ENCODE measurements at places on chromosomes 2 and 18.

- no peak for DNase-seq
Observed at GRCh38 chr2:99772591-99773331, 282.9 kb upstream of the REV1 start.

GRCh38 chr2:206713746-206714145 is 4.5 kb downstream of the DYTN start:
- no peak for DNase-seq

DNA sequence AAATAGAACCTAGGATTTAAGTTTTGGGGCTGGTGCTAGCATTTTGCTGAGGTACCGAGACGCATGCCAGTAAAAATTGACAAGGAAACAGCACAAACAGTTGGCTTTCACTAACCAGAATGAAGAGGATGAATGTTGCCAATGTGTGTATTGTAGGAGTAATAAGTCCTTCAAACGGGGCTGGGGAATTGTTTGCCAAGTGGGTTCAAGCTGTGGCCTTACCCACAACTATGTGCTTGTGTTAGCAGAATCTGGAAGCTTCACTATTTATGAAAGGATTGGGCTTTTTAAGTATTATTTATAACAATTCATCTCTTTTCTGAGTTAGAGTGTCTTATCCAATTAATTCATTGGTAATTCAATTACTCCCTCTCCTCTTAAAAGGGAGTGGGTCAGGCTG is 15.0 kb upstream of the KIF5C start:
- peak; percentile 3 for DNase-seq

GRCh38 chr2:6352247-6352646 is 513.5 kb downstream of the CMPK2 start:
- DNase-seq = no peak

GRCh38 chr2:237260686-237261085 is 153.3 kb downstream of the COL6A3 start:
- DNase-seq = no peak

DNA sequence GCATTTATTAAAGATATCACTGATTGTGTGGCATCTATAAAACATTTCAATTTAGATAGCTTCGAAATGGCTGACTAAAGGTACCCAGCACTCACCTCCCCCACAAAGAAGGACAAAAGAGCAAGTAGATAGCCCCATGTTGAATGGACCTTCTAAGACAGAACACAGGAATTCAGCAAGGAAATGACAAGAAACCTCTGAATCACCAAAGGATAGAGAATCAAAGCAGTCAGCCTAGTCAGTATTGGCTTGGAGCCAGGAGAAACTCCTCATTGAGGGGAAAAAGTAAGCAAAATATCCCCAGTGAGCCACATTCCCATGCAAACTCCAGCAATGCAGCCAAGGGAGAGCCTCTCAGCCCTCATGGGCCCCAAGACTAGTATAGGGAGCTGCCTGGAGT is 113.7 kb downstream of the BARD1 start:
- DNase-seq = no peak

GRCh38 chr18:67730886-67731285 is 214.4 kb upstream of the DSEL start:
- no peak for DNase-seq

- DNase-seq = no peak
Observed at GRCh38 chr2:7023542-7023941, 106.3 kb downstream of the RNF144A start.

- DNase-seq = no peak
Observed at GRCh38 chr2:179512281-179513035, 247.8 kb upstream of the SESTD1 start.

GRCh38 chr2:72350852-72351251 is 203.2 kb upstream of the CYP26B1 start:
- no peak for DNase-seq

- no peak for DNase-seq
Observed at GRCh38 chr18:68387246-68387645, 327.7 kb downstream of the TMX3 start.

- DNase-seq = no peak
Observed at GRCh38 chr2:71604726-71605120, 151.4 kb downstream of the DYSF start.

- DNase-seq = no peak
Observed at GRCh38 chr2:197209246-197209645, 101.3 kb downstream of the ANKRD44 start.

DNA sequence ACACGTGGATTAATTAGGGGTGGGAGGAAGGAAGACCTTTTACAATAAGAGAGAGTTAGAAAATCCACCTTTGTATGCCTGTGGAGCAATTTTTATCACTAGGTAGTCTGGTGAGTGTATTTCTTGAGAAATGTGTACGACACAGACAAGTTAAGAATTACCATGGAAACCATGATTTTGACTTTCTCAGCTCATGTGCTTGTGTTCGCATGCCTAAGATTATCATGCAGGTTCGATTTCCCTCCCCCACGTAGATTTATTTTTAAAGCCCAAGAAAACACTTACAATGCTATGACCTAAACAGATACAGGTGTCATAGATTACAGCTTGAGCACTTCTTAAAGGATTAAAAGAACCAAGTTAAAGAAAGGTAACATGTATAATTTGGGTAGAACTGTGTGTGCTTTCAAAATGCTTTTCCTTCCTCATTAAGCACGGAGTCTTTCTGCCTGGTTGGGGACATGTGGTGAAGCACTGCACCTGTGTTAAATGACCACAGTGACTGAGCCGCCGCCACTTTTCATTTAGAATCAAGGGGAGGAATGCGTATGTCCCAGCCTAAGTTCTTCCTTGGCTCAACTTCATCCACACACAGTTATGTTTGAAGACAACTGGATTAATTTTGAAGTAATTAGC is 16.6 kb downstream of the SERTAD2 start:
- DNase-seq = no peak

DNA sequence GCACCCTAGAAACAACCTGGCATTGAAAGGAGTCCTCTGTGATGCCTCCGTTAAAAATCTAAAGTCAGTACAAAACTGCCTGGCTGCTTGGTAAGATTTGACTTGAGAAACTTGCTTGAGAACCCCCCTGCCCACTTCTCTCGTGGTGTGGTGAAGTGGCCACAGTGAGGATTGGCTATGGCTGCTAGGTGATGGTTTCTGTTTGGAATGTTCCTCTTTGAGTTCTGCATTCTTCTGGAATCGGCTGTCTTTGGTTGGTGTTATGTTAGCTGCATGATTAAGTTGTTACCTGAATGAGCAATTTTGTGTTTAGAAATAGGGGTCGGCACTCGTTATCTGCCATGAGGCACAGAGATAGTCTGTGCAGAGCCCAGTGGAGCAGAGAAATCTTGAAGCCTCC is 21.7 kb upstream of the SAG start:
- no peak for DNase-seq

DNA sequence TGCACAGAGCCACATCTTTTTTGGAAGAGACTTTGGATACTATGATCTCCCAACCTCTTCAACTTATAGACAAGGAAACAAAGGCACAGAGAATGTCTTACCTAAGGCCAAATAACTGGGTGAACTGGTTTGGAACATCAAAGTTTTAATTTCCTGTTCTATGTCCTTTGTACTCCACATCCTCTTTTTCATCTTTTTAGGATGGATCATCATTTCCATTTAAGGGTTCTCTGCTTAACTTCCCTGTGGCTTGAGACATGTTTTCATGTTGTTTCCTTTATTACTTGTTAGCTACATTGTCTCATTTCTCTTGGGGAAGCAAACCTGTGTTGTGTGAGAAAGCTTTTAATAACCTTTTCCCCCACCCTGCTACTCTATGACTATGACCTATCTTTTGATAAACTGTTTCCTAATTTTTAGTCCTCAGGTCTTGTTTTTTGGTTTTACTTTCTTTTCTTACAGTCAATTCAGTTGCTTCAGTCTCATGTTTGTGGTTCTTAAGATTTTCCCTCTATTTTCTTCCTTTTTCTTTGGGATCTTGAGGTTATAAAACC is 22.5 kb upstream of the RMND5A start:
- DNase-seq = no peak

DNA sequence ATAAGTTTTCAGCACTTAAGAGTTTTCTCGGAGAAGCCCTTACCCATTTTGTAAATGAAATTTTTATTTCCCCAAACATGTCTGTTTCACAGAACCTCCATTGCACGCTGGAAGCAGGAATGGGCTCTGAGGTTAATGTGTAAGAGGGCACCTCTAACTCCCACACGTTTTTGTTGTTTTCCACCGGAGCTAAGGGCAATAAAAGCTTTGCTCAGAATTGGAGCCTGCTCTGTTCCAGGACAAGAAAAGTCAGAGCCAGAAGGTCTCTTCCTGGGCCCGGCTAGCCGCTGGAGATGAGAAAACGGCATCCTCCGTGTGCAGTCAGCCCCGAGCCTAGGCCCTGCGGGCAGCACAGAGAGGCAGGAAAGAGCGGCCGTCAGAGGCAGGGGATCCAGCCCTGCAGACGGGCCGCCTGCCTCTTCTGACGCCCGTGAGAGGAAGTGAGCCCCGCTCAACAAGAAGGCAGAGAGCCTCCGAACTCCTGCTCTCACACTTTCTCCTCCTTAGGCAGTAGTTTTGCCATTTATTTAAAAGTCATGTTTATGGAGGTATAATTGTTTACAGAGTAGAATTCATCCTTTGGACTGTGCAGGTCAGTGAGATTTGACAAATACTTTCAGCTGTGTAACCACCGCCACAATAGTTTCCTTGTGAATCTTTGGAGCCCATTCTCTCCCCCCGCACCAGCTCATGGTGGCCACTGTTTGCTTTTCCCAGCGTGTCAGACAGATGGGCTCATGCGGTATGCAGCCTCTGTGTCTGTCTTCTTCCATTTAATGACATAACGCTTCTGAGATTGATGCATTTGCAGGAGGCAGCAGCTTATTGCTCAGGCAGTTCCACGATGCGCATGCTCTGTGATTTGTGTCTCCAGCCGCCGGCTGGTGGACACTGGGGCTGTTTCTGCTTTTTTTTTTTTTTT is 117.3 kb downstream of the GALR1 start:
- peak; percentile 50 for DNase-seq

DNA sequence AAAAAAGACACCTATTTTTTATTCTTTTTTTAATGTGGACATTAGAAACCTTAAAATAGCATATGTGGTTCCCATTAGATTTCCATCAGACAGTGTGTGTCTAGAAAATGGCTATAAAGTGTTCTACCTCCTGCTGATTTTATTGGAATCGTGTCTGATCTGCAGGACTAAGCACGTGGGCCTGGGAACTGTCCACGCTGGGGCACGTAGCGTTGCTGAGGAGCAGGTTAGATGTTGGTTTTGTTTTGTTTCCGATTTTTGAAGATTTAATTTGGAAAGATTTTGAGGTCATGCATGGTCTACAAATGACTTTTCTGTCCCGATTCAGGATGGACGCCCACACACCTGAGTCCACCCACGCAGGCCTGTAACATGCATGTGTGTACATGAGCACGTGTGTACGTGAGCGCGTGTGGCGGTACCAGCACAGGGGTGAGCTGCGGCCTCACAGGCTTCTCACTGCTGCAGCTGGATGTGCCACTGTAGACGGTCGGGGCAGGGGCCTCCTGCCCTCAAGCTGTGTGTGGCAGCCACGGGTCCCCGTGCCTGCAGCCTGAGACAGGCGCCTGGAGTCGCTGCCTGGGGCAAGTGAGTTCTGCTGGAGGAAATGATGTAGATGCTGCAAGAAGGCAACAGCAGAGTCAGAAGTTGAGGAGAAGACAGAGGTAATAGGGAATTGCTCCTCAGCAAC is 99.7 kb upstream of the CTDP1 start:
- no peak for DNase-seq

- peak; percentile 96 for DNase-seq
Observed at GRCh38 chr2:217743966-217744761, 258.6 kb downstream of the TNS1 start.

DNA sequence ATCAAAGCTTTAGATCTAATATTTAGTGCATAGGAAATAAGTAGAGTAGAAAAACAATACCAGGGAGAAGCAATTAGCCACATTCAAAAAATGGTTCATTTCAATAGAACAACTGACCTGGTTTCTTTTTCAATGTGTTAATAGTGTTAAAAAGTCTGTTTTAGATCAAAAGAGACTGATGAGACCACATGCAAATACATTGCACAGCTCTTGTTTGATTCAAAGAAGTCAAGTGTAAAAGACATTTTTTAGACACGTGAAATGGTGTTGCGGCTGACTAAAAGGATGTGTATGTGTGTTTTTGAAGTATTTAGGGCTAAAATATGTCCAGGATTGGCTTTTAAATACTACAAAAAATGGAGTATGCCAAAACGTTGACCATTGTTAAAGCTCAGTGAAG is 1.2 kb upstream of the AOX1 start:
- no peak for DNase-seq

- no peak for DNase-seq
Observed at GRCh38 chr18:74356959-74357358, 41.3 kb downstream of the C18orf63 start.

- DNase-seq = no peak
Observed at GRCh38 chr18:78678318-78678695, 301.3 kb upstream of the SALL3 start.

GRCh38 chr2:231321021-231321420 is 74.5 kb upstream of the B3GNT7 start:
- no peak for DNase-seq

DNA sequence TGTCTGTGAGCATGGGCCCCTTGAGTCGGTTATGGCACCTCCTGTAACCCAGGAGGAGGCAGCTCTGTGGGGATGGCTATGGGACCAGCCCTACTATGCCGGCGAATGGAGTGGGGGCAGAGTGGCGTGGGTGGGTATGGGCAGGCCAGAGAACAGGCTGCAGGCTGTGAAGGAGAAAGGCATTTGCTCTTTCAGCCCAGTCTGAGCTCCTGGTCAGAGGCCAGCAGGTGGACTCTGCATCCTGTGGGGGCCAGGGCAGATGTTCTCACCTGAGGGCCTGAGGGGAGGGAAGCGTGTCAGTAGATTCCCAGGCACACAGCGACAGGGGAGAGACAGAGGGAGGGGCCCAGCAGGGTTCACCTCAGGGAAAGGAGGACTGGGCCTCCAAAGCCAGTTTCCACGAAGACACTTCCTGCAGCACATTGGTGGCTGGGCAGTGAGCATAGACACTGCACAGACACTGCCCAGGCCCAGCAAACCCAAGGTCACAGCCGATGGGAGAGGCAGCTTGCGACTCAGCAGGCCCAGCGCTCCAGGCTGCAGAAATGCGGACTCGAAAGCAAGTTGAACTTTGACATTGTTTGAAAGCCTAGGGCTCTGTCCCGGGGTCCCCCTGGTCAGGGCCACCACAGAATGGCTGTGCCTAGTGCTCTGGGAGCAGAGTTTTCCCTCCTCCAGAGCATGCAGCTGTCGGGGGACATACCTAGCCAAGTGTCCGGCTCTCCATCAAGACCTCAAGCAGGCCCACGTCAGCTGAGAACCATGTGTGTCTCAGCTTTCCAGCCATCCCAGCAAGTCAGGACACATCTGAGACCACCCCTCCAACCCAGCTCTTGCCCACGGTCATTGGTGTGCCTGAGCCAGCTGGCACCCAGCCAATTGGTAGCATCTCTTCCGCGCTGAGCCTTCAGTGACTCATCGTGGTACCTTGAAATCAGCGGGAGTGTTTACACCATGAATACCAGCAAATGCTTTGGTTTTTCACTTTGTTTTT is 53.8 kb downstream of the TGOLN2 start:
- DNase-seq = no peak

- DNase-seq = no peak
Observed at GRCh38 chr2:195461010-195461409, 196.0 kb upstream of the SLC39A10 start.

GRCh38 chr18:76213991-76214390 is 281.1 kb downstream of the ZNF516 start:
- no peak for DNase-seq

- DNase-seq = no peak
Observed at GRCh38 chr18:51621864-51622160, 424.3 kb upstream of the MEX3C start.
